ENCODE measurements at places on chromosomes 3 and 15. TPM values are rescaled to one million over a fixed set of nuclear protein-coding genes. Genes with fewer than 3 reads are reported as not detected.

SLCO2A1 gene
- total RNA-seq, result 0.74 TPM

CKMT1A gene
- total RNA-seq, result 4.7 TPM

GPR27 gene
- 34.2 TPM for total RNA-seq

PARP9 gene
- 3.0 TPM for total RNA-seq

MAGEF1 gene
- total RNA-seq, result 32.0 TPM

SLC27A2 gene
- 3.0 TPM for total RNA-seq

PFN2 gene
- 350 TPM for total RNA-seq

CYP1A2 gene
- total RNA-seq, result not detected

ATP2B2 gene
- 76.2 TPM for total RNA-seq

DPPA2 gene
- total RNA-seq, result not detected

CAPN7 gene
- 36.6 TPM for total RNA-seq

CHRNA5 gene
- total RNA-seq, result 2.0 TPM

CHRFAM7A gene
- total RNA-seq, result 2.7 TPM

CCR8 gene
- not detected for total RNA-seq

PKM gene
- total RNA-seq, result 253 TPM

All from temporal lobe (tissue), 4 donors.